Hematopoietic multipotent progenitor cell treated with erythropoietin and hydrocortisone succinate and interleukin-3 and kit ligand, for 8 days (in vitro differentiated cells): ENCODE measurements at places on chromosomes 11 and 22.

- DNase-seq = no peak
These were observed 97.7 kb downstream of the NXPE2 start for GRCh38 chr11:114775875-114776621.

GRCh38 chr11:14270690-14271542 is 88.1 kb downstream of the RRAS2 start:
- DNase-seq = peak; percentile 11

DNA sequence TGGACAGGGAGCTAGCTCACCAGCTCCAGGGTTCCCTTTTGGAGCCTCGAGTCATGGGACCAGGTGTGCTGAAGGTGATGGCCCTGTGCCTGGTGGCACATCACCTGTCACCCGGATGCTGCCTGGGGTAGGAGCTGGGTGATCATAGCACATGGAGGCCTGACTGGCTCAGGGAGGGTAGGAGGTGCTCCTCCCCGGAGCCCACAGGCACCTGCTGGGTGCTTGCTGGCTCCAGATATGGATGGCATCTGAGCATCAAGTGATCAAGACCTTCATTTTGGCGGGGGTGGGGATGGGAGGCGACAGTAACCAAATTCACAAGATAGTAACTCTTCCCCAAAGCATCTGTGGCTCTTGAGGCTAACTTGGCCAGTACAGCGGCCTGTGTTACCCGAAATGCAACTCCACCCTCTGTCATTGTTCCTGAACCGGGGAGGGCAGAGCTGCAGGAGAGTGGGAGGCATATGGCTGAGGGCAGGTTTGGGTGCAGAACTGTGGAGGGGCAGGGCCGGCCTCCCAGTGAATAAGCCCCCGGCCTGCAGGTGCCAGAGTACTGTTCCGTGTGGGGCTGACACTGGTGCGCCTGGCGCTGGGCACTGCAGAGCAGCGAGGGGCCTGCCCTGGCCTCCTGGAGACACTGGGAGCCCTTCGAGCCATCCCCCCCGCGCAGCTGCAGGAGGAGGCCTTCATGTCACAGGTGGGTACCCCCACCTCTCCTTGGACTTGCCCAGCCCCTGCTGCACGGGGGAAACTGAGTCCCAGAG is 4.7 kb downstream of the TBC1D10C start:
- DNase-seq = peak; percentile 63

- DNase-seq = peak; percentile 96
These were observed 7.6 kb upstream of the CCKBR start for GRCh38 chr11:6251990-6252473.

DNA sequence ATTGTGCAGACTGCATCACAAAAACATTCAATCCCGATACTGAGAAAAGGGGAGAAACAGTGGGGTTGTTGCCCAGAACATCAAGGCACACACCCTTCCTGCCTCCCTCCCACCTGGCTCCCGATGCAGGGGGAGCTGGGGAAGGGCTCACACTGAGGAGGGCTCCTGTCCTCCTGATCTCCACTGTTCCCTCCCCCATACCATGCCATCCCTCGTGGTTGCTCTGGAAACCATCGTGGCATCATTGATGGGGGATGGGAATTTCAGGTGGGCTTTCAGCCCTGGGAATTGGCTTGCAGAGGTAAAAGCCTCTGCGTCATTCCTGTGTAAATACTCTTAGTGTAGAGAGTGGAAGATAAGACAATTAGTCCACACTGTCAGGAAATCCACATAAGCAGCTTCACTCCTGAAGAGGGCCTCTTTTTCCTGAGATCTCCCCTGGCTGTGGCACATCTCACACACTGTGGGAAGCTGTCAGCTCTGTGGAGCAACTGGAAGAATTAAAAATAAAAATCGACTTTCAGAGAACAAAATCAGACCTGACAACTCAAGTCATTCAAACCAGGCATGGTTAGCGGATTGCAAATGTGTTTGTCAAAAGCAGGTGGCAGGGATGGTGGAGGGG is 176.0 kb downstream of the CHST1 start:
- no peak for DNase-seq

- DNase-seq = no peak
These were observed 11.4 kb downstream of the UBE4A start for GRCh38 chr11:118370774-118371173.

- no peak for DNase-seq
These were observed 59.2 kb upstream of the USP47 start for GRCh38 chr11:11782532-11783110.

- DNase-seq = peak; percentile 2
These were observed 1044.7 kb downstream of the BRD1 start for GRCh38 chr22:48782811-48783511.

DNA sequence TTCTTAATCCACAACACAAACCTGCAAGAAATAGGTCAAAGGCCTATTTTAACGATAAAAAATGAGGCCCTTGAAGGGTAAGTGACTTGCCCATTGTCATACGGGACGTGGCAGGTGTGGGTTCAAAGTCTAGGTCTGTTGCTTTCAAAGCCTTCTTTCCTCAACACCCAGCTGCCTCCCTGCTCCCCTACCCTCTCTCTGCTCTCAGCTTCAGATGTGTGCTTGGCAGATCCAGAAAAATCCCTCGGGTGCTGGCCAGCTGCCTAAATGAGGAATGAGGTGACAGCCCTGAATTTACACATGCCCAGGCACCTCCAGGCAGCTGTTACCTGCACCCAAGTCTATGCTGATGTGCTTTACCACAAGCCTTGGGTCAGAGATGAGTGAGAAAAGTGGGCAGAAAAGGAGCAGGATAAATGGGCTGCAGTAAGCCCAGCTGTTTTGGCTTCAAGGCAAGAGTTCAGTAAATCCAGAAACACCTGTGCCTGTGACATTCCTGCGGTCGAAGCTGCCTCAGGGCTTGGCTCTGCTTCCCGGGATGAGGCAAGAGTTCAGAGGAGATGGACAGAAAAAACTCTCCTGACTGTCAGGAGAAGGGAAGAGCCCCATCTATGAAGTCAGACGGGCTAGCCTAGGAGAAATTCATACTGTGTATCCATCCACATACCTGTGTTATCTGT is 49.9 kb upstream of the LDLRAD3 start:
- no peak for DNase-seq

GRCh38 chr22:42331014-42331413 is 60.6 kb upstream of the TCF20 start:
- DNase-seq = no peak

- DNase-seq = no peak
These were observed 114.8 kb upstream of the NAV2 start for GRCh38 chr11:19597876-19598275.

- DNase-seq = no peak
These were observed 31.9 kb downstream of the RRAS2 start for GRCh38 chr11:14327116-14327515.

- no peak for DNase-seq
These were observed 9.6 kb downstream of the KRTAP5-5 start for GRCh38 chr11:1639102-1639620.
